ENCODE measurements at places on chromosomes 4 and X. TPM values are rescaled to one million over a fixed set of nuclear protein-coding genes. Genes with fewer than 3 reads are reported as not detected.

DNA sequence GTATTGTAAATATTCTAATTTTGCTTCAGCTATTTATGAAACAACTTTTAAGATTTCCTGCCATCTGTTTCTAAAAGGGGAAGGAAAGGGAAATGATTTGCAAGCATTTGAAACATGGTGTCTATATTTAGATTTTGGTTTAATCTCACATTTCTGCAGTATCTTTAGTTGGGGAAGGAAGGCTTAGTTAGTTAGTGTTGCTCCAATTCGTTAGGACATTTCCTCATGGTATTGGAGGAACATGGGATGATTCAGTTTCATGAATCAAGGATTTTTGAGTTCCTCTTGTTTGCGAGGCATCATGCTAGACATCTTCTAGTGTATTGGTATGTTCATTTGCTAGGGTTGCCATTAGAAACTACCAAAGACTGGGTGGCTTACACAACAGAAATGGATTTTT lies 20.5 kb upstream of the TMEM192 start:
- DNase-seq = no peak

GRCh38 chrX:137032341-137032694 lies 1.5 kb downstream of the GPR101 start:
- DNase-seq = no peak

The SLC10A6 gene
- not detected for total RNA-seq

The ETDB gene
- total RNA-seq = not detected
